ENCODE measurements at places on chromosomes 5 and 9.

DNA sequence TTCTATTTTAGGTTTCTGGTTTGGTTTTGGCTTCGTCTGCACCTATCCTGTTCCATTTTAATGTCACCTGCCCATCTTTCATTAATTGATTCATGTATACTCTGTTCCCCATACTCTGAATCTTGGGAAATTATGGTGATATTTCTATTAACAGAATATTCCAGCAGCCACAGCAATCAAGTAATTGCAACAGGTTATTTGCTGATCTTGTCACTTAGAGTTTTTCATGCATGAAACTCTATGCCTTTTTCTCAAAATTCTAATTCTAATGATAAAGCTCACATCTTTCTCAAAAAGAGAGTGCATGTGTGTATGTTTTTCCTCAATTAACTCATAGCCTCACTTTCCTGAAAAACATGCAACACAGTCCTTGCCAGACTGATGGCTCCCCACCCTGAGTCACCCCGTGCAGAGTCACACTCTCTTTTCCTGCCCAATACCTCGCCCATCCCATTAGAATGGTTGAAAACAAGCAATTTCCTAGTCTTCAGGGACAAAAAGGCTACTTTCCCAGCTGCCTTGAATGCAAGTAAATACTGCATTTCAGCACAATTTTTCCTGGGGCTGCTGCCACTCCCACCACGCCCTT is 15.6 kb downstream of the GFRA3 start:
- DNase-seq, result no peak

- DNase-seq, result peak; percentile 75
These were observed 684 bp upstream of the PTGES2 start for GRCh38 chr9:128127990-128128835.

DNA sequence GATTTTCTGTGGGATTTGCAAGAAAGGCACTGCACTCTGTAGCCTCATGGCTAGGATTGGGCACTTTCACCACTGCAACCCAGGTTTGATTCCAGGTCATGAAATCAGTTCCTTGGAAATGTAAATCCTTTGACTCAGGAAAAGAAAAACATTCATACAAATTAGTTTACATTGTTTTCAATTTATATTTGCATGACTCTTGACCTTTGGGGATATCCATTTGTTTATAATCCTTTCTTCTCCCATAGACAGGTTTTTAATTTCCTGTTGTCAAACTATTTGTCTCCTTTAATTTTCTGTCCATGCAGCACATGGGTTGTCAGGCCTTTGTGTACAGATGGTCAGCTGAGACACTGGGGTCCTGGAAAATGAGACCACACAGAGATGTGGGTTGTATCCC is 801.5 kb downstream of the NR2F1-AS1 start:
- no peak for DNase-seq

GRCh38 chr9:81389569-81389993 is 299.8 kb downstream of the TLE1 start:
- no peak for DNase-seq

- DNase-seq, result no peak
These were observed 241.6 kb downstream of the ARHGEF28 start for GRCh38 chr5:73867345-73868335.

GRCh38 chr5:149371296-149371962 is 7.7 kb downstream of the IL17B start:
- DNase-seq, result peak; percentile 58

- no peak for DNase-seq
These were observed 176.4 kb upstream of the PITX1 start for GRCh38 chr5:135210286-135211055.

DNA sequence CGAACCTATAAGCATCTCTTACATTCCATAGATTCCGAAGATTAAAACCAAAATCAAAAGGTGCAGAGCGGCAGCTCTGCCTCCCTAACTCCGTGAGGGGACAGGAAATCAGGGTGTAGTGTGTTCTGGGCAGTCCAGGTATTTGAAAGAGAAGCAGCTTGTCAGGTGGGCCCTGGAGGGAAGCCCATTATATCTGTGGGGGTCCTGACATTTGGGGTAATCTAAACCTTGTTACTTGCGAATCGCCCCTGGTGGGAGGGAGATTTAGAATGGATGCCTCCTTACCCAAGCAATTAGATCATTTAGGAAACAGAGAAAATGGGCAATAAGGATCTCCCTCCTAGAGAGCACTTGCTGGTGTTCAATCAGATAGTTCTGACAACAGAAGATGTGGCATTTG is 126.9 kb downstream of the EFNA5 start:
- no peak for DNase-seq

DNA sequence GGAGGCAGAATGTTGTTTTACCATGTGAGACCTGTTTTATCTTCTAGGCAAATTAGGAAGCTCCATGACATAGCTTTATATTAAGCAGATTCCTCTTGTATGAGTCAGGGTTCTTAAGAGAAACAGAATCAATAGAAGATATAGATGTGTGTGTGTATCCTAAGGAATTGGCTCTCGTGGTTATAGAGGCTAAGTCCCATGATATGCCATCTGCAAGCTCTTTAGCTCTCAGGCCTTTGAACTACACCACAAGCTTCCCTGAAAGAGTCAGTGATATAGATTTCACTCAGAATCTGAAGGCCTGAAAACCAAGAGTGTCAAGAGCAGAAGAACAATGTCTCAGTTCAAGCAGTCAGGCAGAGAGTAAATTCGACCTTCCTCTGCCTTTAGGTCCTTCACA is 365.8 kb upstream of the ZNF608 start:
- DNase-seq, result no peak

DNA sequence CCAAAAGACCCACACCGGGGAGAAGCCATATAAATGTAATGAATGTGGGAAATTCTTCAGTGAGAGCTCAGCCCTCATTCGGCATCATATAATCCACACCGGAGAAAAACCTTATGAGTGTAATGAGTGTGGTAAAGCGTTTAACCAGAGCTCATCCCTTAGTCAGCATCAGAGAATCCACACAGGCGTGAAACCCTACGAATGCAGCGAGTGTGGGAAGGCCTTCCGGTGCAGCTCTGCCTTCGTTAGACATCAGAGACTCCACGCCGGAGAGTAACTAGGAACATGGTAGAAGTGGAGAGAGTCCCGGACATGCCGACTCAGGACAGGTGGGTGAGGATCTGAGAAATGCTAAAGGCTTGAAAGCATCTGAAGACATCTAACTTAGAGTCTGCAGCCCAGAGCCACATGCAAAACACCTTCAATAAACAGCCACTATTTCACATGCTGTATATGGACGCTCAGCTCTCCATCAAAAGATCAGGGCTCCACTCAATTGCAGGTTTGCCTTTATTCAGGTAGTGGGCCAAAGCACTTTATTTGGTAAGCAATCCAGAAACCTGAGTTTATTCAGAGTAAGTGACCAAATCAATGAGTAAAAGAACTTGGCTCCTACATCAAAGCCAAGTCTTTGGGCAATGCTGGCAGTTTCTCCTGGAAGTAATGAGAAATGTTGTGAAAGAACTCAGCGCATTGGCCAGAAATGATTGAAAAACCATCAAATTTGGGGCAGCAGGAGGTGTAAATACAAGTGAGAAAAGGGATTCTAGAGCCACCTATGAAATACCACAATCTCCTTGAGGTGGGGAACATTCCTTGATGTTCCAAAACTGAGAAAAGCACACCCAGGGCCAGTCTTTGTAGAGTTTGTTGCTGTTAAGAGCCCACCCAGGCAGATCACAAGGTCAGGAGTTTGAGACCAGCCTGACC is 6.0 kb downstream of the RPL12 start:
- no peak for DNase-seq

- DNase-seq, result no peak
These were observed 6.7 kb downstream of the CORO2A start for GRCh38 chr9:98185611-98186171.

GRCh38 chr9:34384368-34385165 is 7.9 kb upstream of the MYORG start:
- no peak for DNase-seq

- DNase-seq, result no peak
These were observed 111.2 kb upstream of the LRRTM2 start for GRCh38 chr5:138986186-138986800.
